ENCODE measurements at places on chromosomes 3 and 15. TPM values are rescaled to one million over a fixed set of nuclear protein-coding genes. Genes with fewer than 3 reads are reported as not detected.
A peak's percentile ranks its signal among the peaks of the same experiment; 100 is the strongest.

Gene COLQ
- 1.5 TPM for total RNA-seq

Gene RCCD1
- total RNA-seq: 11.2 TPM

DNA sequence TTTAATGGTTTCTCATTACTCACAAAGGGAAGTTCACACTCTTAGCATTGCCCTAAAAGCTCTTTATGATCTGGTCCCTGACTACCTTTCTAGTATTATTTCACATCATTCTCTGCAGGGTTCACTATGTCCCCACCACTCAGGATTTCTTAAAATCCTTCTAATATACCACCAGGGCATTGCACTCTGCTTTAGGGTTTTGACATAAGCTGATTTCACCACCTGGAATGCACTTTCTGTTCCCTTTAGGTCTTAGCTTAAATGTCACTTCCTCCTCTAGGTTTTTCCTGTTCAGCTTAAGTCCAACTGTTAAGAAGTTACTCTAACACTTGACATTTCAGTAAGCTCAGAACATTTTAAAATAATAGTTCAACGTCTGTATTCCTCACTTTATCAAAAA lies 81.7 kb downstream of the HCN4 start:
- H3K27me3 ChIP-seq: no peaks in the 10 kb centered on the region
- no peak for DNase-seq
- no peak overlapping the region for H3K27ac ChIP-seq
- H3K4me3 ChIP-seq: no peak overlapping the region

Gene CCRL2
- total RNA-seq: 0.88 TPM

Gene MUSTN1
- total RNA-seq: 1.4 TPM

GRCh38 chr3:156388497-156389448 lies 166.1 kb downstream of the SSR3 start:
- no peak overlapping the region for H3K27ac ChIP-seq
- no peaks in the 10 kb centered on the region for H3K36me3 ChIP-seq
- DNase-seq: no peak
- no peak overlapping the region for H3K4me3 ChIP-seq
- H3K27me3 ChIP-seq: no peaks in the 10 kb centered on the region
- no peaks in the 10 kb centered on the region for H3K4me1 ChIP-seq

DNA sequence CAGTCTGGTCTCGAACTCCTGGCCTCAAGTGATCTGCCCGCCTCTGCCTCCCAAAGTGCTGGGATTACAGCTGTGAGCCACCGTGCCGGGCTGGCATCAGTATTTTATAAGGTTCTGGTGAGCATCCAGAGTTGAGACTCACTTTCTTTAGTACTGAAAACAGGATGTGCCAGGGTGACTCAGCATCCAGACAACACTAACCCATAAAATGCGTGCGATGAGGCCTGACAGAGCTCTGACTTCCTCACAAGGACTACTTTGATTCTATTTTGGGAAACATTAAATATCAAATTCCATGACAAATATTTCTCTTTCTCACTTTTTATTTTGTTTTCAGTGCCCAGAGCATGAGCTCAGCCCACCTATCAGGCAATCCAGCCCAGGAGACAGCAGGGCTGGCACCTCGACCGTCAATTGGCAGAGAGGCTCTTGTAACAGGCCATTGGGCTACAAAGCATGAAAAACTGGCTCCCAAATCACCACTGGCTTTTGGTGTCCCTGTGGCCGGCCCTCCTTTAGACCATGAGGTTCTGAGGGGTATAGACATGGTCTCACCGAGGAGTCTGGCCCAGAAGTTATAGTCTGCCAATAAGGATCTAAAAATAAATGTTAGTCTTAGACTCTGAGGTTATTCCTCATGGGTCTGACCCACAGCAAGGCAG lies 75.0 kb downstream of the FEM1B start:
- no peak for DNase-seq
- H3K36me3 ChIP-seq: peaks cover 67% of the 10 kb centered on the region
- H3K27ac ChIP-seq: peak overlapping the region; percentile 98
- peaks cover 41% of the 10 kb centered on the region for H3K4me1 ChIP-seq
- H3K27me3 ChIP-seq: no peaks in the 10 kb centered on the region
- H3K4me3 ChIP-seq: no peak overlapping the region

DNA sequence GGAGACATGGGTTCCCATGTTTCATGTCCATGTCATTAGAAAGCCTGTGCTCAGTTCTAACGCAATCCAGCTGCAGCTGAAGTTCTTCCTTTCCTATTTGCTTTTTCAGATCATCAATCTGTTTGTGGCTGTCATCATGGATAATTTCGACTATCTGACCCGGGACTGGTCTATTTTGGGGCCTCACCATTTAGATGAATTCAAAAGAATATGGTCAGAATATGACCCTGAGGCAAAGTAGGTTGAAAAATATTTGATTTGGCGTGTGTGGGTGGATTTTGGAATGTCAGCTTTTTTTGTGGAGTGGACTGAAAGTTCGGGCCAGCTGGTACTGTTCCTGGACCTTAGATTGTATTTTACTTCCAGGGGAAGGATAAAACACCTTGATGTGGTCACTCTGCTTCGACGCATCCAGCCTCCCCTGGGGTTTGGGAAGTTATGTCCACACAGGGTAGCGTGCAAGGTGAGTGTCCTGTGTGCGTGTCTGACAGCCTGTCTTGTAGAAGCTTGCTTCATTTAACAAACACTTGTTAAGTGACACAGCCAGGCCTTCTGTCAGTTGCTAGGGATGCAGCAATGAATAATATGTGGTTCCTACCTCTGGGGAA lies 69.6 kb downstream of the CHDH start:
- H3K4me3 ChIP-seq: peak overlapping the region; percentile 13
- no peak for DNase-seq
- H3K27me3 ChIP-seq: no peaks in the 10 kb centered on the region
- peak overlapping the region; percentile 54 for H3K27ac ChIP-seq
- peaks cover 34% of the 10 kb centered on the region for H3K4me1 ChIP-seq

DNA sequence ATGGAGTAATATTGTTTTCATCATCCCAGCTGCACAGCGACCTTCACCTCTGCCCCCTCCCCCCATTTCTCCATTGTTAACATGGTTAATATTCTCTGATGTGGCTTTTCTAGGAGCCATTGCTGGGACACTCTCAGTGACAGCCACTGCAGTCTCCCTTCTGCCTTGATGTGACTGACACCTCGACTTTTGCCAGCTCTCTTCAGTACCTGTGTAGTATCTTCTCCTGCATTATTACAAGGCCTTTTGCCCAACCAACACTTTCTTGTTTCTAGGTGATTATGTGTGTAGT lies 179.8 kb downstream of the CLSTN2 start:
- no peak overlapping the region for H3K27ac ChIP-seq
- H3K4me1 ChIP-seq: no peaks in the 10 kb centered on the region
- H3K4me3 ChIP-seq: no peak overlapping the region
- no peak for DNase-seq
- no peaks in the 10 kb centered on the region for H3K36me3 ChIP-seq

DNA sequence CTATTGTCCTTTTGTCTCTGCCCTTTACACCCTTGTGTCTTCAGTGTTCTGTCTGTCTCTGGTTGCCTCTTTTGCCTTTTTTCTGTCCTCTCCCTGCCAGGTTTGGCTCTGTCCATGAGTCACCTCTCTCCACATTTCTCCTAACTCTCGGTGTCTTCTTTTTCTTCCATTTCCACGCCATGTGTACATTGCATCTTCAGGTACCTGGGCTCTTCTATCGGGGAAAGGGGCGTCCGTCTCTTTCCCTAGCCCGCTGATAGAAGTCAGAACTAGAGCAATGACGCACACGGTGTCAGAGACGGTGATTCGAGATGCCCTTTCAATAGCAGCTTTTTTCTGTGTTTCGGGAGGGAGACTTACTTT lies 641 bp downstream of the OPA1 start:
- DNase-seq: peak; percentile 36
- H3K27me3 ChIP-seq: no peaks in the 10 kb centered on the region
- H3K4me1 ChIP-seq: peaks cover 23% of the 10 kb centered on the region
- peak overlapping the region; percentile 86 for H3K27ac ChIP-seq
- H3K36me3 ChIP-seq: peaks cover 7% of the 10 kb centered on the region

DNA sequence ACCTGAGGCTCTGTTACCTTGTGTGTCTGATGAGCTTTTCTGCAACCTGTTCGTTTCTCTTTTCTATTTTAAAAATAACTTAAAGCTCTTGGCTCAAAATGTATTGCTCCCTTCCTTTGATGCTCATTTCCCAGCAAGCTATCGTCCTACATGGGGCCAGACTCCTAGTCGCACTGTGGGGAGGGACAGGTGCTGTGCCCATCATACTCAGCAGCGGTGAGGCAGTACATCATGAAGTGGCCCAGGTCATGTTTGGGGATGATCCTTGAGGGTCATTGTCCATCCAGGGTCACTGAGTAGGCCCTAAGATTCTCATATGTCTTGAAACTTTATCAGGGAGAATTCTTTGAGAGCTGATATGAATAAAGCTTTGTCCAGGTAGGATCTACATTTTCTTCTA lies 41.1 kb downstream of the PTH1R start:
- no peak overlapping the region for H3K27ac ChIP-seq
- peaks cover 64% of the 10 kb centered on the region for H3K36me3 ChIP-seq
- peaks cover 6% of the 10 kb centered on the region for H3K4me1 ChIP-seq
- H3K27me3 ChIP-seq: no peaks in the 10 kb centered on the region
- DNase-seq: peak; percentile 49

Gene IGSF10
- 2.7 TPM for total RNA-seq

Gene DUOXA2
- not detected for total RNA-seq

DNA sequence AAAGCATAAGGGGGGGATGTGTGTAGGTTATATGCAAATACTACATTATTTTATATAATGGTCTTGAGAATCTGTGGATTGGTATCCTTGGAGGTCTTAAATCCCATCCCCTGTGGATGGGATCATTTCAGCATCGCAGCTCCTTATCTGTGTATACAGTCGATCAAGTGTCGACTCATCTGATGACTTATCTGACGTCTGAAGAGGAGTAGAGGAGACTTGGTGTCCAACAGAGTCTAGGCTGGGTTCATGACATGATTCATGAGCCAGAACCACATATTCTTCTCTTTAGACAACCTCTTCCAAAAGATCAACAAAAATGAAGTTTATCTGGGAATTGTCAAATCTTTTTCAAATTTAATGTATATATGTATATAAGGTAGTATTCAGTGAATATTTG lies 220.7 kb downstream of the NR2F2 start:
- no peaks in the 10 kb centered on the region for H3K27me3 ChIP-seq
- no peak overlapping the region for H3K27ac ChIP-seq
- H3K36me3 ChIP-seq: no peaks in the 10 kb centered on the region
- H3K4me3 ChIP-seq: no peak overlapping the region
- DNase-seq: no peak
- no peaks in the 10 kb centered on the region for H3K4me1 ChIP-seq

DNA sequence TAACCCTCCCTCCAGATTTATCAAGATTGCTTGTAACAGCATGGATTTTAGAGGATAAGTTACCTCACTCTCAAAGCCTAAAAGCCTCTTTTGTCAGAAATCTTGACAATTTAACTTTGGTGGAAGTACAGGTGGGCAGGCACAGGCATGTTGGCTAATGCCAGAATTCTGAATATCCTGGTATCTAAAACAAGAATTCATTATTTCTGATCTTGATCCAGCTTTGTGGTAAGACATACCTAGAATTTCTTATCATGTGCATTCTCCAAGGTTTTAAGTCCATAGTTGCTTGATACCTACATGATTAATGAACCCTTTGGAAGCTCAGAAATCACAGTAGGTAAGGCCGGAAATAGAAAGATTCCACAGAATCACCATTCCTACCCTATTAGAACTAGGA lies 109.9 kb upstream of the TTC14 start:
- no peaks in the 10 kb centered on the region for H3K4me1 ChIP-seq
- H3K36me3 ChIP-seq: no peaks in the 10 kb centered on the region
- H3K27ac ChIP-seq: no peak overlapping the region
- no peaks in the 10 kb centered on the region for H3K27me3 ChIP-seq

- no peaks in the 10 kb centered on the region for H3K27me3 ChIP-seq
- no peak for DNase-seq
- H3K4me3 ChIP-seq: no peak overlapping the region
- H3K36me3 ChIP-seq: no peaks in the 10 kb centered on the region
Measured at GRCh38 chr3:175512700-175513099, 653.6 kb downstream of the NAALADL2 start.

Gene CX3CR1
- total RNA-seq: under 0.01 TPM

GRCh38 chr3:169094204-169094603 lies 569.3 kb downstream of the MECOM start:
- H3K27me3 ChIP-seq: no peaks in the 10 kb centered on the region
- no peaks in the 10 kb centered on the region for H3K4me1 ChIP-seq
- H3K4me3 ChIP-seq: no peak overlapping the region
- no peak for DNase-seq

Gene CACNA2D3
- under 0.01 TPM for total RNA-seq

DNA sequence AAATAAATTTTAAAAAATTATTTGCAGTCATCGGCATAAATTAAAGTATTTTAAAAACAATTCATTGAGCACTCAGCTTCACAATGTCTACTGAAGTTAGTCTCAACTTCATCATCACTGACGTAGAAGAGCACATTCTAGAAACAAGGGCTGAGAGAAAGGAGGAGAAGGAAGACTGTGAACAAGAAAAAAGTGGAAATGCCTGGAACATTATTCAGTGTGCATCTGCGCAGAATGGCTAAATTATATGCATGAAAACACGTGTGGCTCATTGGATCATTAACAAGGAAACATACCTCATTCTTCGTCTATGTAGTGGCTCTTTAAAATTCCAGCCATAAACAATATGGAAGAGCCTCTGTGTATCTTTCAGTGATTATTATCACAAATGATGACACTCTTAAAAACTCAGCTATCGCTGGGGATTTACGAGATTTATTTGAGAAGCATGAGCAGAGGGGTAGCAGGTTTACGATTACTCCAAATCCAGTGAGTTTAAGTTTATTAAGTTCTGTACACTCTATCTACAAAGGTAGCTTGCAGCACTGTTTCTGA lies 404.2 kb upstream of the CDIN1 start:
- no peaks in the 10 kb centered on the region for H3K27me3 ChIP-seq
- DNase-seq: no peak
- H3K36me3 ChIP-seq: no peaks in the 10 kb centered on the region

Gene GPR27
- not detected for total RNA-seq

- H3K27ac ChIP-seq: no peak overlapping the region
- H3K4me1 ChIP-seq: no peaks in the 10 kb centered on the region
- no peak overlapping the region for H3K4me3 ChIP-seq
- H3K27me3 ChIP-seq: no peaks in the 10 kb centered on the region
- H3K36me3 ChIP-seq: no peaks in the 10 kb centered on the region
- no peak for DNase-seq
Measured at GRCh38 chr3:50985893-50986292, 311.2 kb downstream of the DOCK3 start.

Gene GRK7
- not detected for total RNA-seq

GRCh38 chr3:137204409-137204808 lies 246.6 kb downstream of the IL20RB start:
- H3K27me3 ChIP-seq: no peaks in the 10 kb centered on the region
- DNase-seq: no peak
- H3K27ac ChIP-seq: no peak overlapping the region
- no peaks in the 10 kb centered on the region for H3K4me1 ChIP-seq

GRCh38 chr3:15501126-15501525 lies 20.4 kb downstream of the COLQ start:
- H3K4me1 ChIP-seq: no peaks in the 10 kb centered on the region
- H3K4me3 ChIP-seq: no peak overlapping the region

GRCh38 chr15:77083381-77084160 lies 12.7 kb upstream of the TSPAN3 start:
- peak; percentile 90 for DNase-seq
- H3K4me1 ChIP-seq: peaks cover 23% of the 10 kb centered on the region
- no peak overlapping the region for H3K27ac ChIP-seq
- H3K27me3 ChIP-seq: no peaks in the 10 kb centered on the region

Gene FAH
- 21.2 TPM for total RNA-seq

Data from osteoblast (primary cell).